Activated CD4-positive, alpha-beta T cell treated with anti-CD3 and anti-CD28 coated beads, Interleukin-10, Interleukin-2, amounts not matched to agents 100 ng/mL and 50 ng/mL, durations not matched to agents 16 hours and 8 hours (primary cell): ENCODE measurements at places on chromosomes 6 and 20.

GRCh38 chr6:152160346-152160745 is 352.9 kb downstream of the ESR1 start:
- peak; percentile 65 for DNase-seq

DNA sequence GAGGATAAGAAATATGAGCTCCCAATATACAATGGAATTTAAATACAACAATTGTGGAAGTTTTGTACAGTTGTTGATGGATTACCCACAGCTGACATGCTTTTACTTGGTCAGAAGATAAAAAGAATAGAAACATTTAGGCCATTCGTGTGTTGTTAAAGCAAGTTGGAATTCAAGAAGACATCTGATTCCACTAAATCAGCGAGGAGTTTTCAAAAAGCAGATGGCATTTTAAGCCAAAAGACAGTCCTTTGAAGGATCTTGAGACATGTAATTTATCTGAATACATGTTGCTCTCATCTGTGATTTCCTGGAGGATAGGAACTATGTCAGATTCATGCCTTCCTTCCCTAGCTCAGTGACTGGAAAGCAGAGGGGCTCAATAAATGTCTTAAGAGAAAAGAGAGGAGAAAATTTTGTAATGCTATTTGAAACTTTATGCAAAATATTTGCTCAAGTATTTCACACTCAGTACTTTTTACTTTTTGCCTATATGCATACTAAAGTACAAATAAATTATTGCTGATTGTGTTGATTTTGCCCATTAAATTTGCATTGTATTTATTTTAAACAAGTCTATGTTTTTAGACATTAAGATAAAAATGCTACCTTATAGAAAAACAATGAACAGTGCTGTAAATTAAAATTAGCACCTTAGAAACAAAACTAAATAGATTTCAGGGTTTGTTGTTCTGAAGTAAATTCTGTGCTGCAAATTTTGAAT is 733.8 kb upstream of the FLRT3 start:
- no peak for DNase-seq

DNA sequence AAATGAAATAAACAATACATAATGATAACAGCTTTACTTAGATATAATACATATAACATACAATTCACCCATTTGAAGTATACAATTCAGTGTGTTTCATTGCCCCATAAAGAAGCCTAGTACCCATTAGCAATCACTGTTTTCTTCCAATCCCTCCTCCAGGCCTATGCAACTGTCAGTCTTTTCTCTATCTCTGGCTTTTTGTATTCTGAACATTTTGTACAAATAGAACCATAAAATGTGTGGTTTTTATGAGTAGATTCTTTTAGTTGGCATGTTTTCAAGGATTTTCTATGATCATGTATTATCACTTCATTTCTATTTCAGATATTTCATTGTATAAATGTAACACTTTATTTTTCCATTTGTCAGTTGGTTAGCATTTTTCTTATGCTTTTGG is 54.6 kb upstream of the MYO6 start:
- DNase-seq, result no peak

DNA sequence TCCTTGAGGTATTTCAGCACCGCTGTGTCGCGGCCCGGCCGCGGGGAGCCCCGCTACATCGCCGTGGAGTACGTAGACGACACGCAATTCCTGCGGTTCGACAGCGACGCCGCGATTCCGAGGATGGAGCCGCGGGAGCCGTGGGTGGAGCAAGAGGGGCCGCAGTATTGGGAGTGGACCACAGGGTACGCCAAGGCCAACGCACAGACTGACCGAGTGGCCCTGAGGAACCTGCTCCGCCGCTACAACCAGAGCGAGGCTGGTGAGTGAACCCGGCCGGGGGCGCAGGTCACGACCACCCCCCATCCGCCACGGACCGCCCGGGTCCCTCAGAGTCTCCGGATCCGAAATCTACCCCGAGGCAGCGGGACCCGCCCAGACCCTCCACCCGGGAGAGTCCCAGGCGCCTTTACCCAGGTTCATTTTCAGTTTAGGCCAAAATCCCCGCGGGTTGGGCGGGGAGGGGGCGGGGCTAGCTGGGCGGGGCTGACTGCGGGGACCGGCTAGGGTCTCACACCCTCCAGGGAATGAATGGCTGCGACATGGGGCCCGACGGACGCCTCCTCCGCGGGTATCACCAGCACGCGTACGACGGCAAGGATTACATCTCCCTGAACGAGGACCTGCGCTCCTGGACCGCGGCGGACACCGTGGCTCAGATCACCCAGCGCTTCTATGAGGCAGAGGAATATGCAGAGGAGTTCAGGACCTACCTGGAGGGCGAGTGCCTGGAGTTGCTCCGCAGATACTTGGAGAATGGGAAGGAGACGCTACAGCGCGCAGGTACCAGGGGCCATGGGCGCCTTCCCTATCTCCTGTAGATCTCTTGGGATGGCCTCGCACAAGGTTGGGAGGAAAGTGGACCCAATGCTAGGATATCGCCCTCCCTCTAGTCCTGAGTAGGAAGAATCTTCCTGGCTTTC is 693 bp downstream of the HLA-F start:
- peak; percentile 75 for DNase-seq

GRCh38 chr20:62127799-62128198 is 5.5 kb downstream of the LSM14B start:
- DNase-seq, result no peak
